ENCODE measurements at places on chromosomes 6 and 20.

DNA sequence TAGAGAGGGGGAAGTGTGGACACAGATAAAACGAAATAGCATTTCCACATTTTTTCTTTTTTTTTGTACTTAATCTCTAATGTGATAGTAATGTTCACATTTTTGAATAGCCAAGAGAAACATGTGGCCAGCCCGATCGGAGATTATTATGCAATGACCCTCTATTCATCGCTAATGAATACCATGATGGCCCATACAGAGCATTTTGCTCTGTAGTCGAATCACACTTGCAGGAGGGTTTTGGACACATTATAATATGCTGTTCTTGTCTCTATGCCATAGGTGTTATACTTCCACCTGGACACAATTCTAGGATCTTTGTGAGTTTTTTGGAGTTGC is 60.1 kb downstream of the MTHFD1L start:
- no peak for DNase-seq

- DNase-seq: no peak
Measured at GRCh38 chr6:88443554-88443953, 277.4 kb upstream of the CNR1 start.

DNA sequence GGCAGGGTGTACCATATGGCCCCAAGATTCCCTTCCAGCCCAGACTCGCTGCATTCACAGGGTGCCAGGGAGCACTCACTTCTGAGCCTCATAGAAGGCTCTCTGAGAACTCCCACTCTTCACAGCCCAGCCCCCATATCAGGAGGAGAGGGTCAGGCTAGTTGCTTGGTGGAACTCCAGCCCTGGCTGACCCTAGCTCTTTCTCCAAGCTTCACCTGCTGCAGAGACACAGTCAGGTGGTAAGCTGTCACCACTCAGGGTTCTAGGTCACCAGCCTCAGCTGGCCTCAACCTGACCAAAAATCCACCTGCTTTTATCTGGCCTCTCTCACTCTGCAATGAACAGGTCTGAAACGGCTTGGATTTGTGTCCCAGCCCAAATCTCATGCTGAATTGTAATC is 162.7 kb upstream of the MLN start:
- DNase-seq: no peak

GRCh38 chr6:138105880-138106664 is 1.1 kb downstream of the PERP start:
- DNase-seq: no peak

DNA sequence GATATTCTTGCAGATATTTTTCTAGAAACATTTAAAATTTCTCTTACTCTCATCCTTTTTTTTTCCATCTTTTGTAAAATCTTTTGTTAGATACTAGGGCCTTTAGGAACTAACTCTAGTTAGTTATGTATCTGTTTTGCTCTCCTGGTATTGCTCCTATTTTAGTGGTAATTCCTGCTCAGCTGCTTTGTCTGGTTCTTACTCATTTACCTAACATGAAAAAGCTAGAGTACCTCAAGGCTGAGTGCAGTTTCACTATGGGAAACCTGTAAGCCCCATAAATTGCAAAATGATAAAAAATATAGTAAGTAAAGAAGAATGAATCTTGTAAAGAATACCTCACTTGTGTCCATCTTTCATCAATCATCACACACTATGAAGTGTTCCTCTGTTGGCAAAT is 1602.0 kb downstream of the GRIK2 start:
- DNase-seq: no peak

- no peak for DNase-seq
Measured at GRCh38 chr6:149859938-149860337, 4.2 kb downstream of the LRP11 start.

DNA sequence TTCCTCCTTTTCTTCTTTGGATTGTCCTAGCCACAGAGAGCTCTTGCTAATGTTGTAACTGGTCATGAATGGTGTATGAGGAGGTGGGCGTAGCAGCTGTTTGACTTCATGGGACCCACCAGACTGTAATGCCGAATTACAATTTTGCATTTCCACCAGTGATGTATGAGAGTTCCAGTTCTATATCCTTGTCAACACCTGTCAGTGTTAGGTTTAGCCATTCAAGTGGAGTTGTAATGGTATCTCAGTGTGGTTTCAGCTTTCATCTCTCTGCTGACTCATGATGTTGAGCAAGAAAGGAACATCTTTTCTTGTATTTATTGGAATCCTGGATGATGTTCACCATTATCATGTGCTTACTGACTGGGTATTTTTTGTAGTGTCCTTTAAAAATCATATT is 5.1 kb downstream of the IGF2R start:
- DNase-seq: no peak

GRCh38 chr20:58752565-58752964 is 60.0 kb downstream of the NPEPL1 start:
- no peak for DNase-seq

GRCh38 chr20:34997131-34997561 is 41.5 kb downstream of the MYH7B start:
- DNase-seq: peak; percentile 24

- no peak for DNase-seq
Measured at GRCh38 chr6:17556014-17556413, 44.1 kb upstream of the FAM8A1 start.

DNA sequence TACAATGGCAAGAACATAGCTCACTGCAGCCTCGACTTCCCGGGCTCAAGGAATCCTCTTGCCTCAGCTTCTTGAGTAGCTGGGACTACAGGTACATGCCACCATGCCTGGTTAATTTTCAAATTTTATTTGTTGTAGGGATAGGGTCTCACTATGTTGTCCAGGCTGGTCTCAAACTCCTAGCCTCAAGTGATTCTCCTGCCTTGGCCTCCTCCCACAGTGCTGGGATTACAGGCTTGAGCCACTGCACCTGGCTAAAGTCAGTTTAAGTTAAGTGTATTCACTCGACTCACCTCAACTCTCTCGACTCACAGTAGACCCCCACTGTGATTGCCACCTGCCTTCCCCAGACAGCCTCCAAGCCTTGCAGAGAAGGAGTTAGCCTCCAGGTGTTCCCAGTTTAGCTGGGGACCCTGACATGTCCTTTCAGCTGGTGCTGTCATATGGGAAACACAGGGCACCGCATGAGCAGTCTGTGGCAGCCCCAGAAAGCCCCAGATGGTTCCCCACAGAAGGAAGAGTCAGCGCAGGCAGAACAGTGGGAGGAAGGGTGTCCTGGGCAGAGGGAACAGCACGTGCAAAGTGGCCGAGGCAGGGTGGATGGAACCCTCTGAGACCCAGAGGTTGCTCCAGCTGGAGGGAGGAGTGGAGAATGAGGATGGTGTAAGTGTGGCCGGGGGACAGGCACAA is 40.4 kb downstream of the CEBPB start:
- DNase-seq: no peak
